ENCODE measurements at places on chromosomes 5 and 9. TPM values are rescaled to one million over a fixed set of nuclear protein-coding genes. Genes with fewer than 3 reads are reported as not detected.

- no peak for DNase-seq
These were observed 166.0 kb downstream of the COL23A1 start for GRCh38 chr5:178423901-178424809.

- DNase-seq = no peak
These were observed 278.3 kb downstream of the NR2F1-AS1 start for GRCh38 chr5:93302711-93303110.

DNA sequence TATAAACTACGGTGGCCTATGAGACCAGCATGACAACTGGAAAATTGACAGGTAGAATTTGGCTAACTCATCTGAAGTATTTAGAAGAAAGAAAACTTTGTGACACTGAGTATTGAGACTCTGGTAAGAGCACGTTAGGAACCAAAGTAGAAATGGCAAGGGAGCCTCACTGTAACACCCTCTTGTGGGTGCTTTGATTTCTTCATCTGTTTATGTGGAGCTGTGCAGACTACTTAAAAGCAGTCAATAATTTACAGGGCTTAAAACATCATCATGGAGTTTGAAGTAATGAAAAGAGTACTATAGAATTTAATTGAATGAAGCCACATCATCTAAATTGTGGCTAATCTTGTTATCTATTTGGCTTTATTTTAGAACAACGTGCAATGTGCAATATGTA, 414.2 kb downstream of the CCDC171 start:
- DNase-seq = no peak

- no peak for DNase-seq
These were observed 78.5 kb upstream of the TBC1D2 start for GRCh38 chr9:98333703-98334582.

- no peak for DNase-seq
These were observed 13.3 kb upstream of the C5orf63 start for GRCh38 chr5:127086589-127086988.

GRCh38 chr5:173480896-173481295, 135.6 kb downstream of the BOD1 start:
- DNase-seq = no peak

DNA sequence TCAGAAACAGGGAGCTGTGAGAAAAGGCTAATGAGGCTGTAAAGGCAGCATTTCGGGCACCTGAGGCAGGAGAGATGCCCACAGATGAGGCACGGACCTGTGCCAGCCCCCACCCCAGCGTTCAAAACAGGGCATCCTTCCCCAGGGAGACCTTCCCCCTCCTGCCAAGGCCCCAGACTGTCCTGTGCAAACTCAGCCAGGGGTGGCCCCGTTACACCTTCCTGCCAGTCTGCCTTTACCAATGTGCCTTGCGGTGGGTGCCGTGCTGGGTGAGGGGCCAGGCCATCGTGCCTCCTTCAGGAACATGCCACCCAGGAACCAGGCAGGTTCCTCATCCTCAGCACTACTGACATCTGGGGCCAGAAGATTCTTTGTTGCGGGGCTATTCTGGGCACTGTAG, 53.9 kb downstream of the AK8 start:
- DNase-seq = no peak

DNA sequence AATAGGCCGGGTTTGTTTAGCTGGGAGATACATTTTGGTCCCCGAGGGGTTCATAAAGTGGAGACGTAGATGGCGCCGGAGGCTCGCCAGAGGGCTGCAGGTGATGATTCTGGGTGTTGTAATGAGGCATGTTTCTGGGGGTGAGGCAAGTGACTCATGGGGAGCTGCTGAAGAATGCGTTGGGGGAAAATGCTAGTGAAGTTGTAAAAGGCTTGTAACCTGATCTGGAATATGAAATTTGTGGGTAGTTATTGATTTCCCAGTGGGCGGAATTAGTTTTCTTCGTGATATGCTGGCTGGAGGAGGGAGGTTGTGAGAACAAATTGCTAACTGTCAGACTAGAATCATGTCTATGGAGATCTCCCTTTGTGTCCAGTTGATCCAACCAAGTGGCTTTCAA, 158.3 kb downstream of the DOCK2 start:
- DNase-seq = no peak

DNA sequence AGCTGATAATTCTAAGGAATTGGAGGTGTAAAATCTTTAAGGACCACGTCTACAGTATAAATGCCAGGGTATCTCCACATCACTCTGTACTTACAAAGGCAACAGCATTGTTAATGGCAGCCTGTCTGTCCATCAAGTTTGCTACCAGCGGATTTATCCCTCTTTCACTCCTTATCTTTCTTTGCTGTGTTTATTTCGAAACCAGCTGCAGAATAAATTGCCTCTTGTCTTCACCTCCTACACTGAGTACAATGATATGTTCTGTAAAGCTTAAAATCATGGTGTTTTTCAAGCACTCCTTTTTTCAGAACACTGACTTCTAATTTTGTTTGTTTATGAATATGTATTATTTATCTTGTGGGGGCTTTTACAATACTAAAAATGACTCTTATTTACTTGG, 1088.1 kb downstream of the NR2F1-AS1 start:
- DNase-seq = no peak

- no peak for DNase-seq
These were observed 21.0 kb upstream of the PPP2CA start for GRCh38 chr5:134246771-134247427.

DNA sequence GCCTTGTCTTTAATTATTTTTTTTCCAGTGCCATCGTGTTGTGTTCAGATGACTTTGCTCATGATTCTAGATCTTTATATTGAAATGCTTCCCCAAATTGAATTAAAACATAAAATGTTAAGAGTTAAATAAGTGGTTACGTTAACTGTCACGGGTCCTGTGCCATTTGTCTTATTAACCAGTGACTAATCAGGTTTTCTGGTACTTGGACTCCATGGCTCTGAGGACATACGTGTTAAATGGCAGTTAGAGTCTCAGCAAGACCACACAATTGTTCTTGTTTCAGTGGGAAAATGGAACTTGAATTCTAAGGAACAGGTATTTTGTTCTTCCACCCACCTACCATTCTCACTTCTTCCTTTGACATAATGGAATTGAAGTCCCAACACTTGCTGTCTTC, 32.8 kb downstream of the ENTREP1 start:
- DNase-seq = no peak

DNA sequence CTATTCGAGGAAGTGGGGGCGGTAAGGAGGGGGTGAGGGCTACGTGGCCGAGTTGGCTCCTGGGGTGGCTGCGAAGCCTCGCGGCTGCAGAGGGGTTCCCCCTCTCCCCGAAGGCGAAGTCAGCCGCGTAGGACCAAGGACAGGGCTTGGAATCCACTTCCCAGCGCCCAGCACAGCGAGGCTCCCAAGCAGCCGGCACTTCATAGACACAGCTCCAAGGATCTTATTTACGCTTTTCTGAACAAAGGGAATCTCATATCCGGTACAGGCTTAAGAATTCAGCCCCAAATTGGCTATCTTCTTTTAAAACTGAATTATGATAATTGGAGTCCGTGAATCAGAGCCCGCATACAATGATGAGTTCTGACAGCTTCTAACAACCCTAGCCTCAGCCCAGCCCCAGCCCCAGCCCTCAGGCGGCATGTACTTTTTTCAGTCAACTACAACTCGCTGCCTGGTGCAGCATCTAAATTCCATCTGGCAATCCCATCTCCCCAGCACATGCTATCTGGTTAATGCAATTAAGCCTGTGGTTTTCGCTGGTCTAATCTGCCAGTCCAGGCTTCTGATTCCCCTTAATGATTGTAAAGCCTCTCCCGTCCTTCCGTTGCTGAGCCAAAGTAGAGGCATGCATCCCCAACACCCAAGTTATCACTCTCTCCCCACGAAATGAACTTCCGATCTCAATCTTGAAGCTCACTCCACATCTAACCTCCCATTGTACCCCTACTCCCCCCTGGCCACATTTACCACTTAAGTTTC, 1.0 kb downstream of the ELAVL2 start:
- no peak for DNase-seq

DNA sequence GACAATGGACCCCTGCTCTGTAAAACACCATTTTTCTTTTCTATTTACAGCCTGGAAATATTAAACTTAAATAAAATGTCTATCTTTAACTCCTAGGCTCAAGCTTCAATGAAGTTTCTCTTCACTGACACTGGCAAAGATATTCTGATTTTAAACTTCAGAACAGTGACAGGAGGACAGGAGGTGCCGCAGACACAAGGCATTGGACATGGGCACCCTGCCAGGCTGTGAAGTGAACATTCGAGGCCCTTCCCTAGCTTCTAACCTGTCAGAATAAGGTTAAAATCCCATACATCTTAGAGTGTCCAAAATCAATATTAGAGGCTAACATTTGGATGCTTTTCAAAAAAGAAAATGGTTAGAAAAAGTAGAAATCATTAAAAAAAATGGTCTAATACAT, 9.2 kb downstream of the SEMA5A start:
- DNase-seq = no peak

DNA sequence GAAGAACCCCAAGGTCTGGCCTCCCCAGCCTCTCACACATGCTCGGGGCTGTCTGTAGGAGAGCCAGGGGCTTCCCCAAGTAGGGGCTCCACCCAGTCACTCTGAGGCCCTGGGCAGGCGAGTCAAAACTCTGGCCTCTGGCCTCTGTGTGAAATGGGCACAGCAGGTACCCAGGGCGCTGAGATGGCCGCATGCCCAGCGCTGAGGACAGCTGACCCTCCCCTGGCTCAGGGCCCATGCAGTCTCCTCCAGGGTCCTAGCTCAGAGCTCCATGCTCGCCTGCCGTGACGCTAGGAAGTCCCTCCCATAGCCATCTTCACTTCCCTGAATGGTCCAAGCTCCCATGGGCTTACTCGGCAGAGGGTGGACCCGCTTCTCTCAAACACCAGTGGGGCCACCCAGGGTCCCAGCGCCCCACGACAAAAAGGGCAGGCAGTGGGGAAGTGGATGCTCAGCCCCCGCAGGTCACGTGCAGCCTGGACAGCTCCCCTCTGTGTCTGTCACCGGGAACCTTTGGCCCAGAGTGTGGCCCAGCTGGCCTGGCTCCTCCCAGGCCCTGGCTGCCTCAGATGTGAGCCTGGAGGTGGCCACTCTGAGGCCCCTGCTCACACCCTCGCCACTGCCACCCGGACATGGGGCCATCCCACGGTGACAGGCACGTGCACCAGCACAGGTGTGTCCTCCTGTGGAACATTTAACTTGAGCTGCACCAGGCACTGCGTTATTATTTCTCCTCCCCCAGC, 12.2 kb upstream of the VAV2 start:
- DNase-seq = no peak

GRCh38 chr5:67747096-67747495, 468.5 kb upstream of the PIK3R1 start:
- no peak for DNase-seq

The MLANA gene
- polyA plus RNA-seq = not detected

The SPATA31C1 gene
- polyA plus RNA-seq = not detected

The CHSY3 gene
- polyA plus RNA-seq = 0.91 TPM

The ZNG1F gene
- 4.4 TPM for polyA plus RNA-seq

The ACTBL2 gene
- polyA plus RNA-seq = 0.07 TPM

The LHX2 gene
- 0.11 TPM for polyA plus RNA-seq

The SEC61B gene
- polyA plus RNA-seq = 134 TPM

The BHMT2 gene
- polyA plus RNA-seq = 12.4 TPM

The TMEM267 gene
- polyA plus RNA-seq = 11.4 TPM

The ADAMTSL1 gene
- polyA plus RNA-seq = 17.2 TPM

The FRMPD1 gene
- polyA plus RNA-seq = not detected

The IGFBPL1 gene
- polyA plus RNA-seq = 0.69 TPM
